Left cardiac atrium (tissue), 4 donors: ENCODE measurements at places on chromosomes 6 and 20.
A peak's percentile ranks its signal among the peaks of the same experiment; 100 is the strongest.

GRCh38 chr20:12023194-12023795, 105.6 kb downstream of the BTBD3 start:
- no peak for DNase-seq

- DNase-seq: no peak
These were observed 320.2 kb upstream of the CHD6 start for GRCh38 chr20:41938353-41938752.

DNA sequence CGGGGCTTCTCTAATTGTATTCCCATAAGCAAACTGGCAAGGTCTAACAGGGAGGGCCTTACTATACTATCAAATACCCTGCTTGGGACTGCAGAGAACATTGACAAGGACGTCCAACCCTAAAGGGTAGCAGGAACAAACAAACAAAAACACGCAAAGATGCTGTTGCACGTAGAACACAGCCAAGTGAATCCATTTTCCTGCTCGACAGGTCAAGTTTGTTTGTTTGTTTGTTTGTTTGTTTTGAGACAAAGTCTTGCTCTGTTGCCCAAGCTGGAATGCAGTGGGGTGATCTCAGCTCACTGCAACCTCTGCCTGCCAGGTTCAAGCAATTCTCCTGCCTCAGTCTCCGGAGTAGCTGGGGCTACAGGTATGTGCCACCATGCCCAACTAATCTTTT, 91.3 kb downstream of the ZMYND8 start:
- no peak for DNase-seq

DNA sequence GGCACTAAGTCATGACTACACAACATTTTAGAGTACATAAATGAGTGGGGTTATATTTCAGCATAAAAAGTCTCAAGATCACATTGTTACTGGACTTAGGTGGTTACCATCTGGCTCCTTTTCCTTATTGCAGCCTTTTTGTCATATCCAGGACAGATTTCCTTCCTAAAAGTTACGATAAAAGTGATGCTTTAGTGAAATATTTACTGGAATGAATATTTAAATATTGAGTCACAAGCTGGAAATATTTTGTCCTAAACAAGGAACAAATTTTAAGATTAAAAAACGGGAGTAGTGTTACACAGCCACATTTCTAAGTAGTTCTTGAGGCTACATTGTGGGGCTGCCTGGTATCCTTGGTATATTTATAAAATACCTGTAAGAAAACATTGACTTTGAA, 52.2 kb downstream of the CDC40 start:
- no peak for DNase-seq

DNA sequence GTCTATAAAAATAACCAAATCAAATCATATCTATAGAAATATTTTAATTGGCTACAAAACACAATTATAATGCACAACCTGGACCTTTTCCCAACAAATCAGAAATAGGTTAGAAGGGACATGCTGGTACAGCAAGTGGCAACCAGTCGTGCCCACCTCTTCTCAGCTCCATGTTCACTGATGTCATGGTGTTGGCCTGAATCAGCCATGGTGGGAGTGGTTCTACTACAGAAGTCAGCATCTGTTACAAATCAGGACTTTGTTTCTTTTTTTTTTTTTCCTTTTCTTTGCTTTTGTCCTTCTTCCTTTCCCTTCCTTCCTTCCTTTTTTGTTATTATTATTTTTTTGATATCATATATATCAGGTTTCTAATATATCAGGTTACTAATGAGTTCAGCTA, 91.2 kb downstream of the RALGAPA2 start:
- DNase-seq: no peak

DNA sequence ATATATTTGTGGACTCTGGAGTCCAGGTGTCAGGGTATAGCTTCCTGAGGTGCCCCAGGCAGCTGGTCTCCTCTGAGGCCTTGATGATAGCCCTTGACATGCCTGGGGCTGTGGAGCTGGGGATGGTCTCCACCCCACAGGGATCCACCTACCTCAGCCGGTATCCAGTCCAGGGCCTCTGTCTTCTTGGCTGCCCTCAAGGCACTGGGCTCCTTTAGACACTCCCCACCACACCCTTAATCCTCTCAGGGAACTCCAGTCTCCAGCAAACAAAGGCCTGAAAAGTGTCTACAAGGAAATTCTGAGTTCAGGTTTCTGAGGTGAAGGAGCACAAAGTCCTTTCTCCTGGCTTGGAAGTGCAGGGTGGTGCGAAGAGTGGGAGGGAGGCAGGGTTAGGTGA, 44.6 kb upstream of the DDR1 start:
- no peak for DNase-seq

- DNase-seq: peak; percentile 46
These were observed 5.0 kb downstream of the ANGPT4 start for GRCh38 chr20:910870-911770.

DNA sequence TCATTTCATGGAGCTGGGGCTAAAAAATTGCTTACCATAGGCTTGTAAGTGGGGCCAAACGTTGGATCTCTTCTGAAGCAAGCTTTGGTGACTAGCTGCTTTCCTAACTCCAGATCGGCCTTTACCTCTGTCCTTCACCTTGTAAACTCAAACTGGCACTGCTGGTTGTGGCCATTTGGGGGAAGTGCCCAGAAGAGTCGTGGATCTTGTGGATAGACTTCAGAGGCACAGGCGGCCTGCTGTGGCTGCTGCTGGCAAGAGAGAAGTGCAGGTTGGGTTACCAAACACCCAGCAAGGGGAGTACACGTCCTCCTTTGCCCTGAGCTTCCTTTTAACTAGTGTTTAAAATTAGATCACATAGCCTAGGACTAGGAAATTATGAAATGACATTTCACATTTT, 36.8 kb upstream of the KLHL31 start:
- no peak for DNase-seq

DNA sequence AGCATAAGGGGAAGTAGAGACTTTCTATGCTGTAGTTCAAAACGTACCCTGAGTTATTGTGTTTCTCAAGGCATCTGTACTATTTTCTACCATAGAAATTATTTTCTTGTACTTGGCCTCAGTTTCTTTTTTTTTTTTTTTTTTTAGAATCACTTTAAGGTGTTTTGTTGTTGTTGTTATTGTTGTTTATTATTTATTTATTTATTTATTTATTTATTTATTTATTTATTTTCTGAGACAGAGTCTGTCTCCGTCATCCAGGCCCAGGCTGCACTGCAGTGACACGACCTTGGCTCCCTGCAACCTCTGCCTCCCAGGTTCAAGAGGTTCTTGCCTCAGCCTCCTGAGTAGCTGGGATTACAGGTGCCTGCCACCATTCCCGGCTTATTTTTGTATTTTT, 179.1 kb downstream of the GRIK2 start:
- no peak for DNase-seq

DNA sequence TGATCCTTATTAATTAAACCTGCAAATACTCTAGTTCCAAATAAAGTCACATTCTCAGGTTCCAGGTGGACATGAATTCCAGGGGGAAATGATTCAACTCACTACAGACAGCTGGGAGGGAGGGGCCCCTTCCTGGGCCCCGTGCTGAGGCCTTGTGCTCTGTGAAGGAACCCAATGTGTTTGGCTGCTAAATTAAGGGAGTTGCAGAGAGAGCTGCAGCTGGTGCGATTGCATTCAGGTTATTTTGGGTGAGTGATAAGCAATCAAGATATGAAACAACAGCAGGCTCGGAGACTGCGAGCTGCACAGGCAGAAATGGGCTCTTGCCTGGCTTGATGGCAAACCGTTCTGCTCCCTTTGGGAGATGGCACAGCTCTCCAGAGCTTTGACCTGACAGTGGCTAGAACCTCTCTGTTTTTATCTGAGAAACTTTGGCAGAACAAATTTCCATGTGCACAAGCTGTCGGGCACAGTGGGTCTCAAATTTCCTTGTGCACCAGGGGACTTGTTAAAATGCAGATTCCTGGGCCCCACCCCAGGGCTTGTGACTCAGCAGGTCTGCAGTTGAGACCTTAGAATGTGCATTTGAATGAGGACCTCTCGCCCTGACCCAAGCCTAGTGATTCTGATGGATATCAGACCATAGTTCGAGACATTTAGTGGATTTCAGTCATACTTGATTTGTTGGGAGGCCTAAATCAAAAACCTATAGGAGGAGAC, 9.8 kb downstream of the MAPK13 start:
- DNase-seq: no peak

- DNase-seq: no peak
These were observed 157.5 kb upstream of the AHI1 start for GRCh38 chr6:135655055-135655454.

- DNase-seq: no peak
These were observed 34.7 kb upstream of the EZR start for GRCh38 chr6:158853880-158854213.

DNA sequence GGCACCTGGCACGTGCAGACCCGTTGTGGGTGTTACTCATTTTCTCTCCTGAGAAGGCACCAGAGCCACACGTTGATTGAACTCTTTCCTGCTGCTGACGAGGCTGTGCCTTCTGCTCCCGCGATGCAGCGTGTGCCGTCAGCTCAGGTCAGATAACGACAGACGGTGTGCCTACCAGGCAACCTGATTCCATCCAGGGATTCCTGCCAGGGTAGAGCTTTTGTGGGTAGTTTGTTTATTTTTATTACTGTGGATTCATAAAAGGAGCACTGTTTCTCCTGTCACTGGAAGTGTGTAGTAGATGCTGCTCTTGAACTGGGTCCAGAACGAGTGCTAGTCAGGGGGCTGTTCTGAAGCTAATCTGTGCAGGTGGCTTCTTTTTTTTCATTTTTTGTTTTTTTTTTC, 20.7 kb downstream of the PRPF6 start:
- DNase-seq: no peak

DNA sequence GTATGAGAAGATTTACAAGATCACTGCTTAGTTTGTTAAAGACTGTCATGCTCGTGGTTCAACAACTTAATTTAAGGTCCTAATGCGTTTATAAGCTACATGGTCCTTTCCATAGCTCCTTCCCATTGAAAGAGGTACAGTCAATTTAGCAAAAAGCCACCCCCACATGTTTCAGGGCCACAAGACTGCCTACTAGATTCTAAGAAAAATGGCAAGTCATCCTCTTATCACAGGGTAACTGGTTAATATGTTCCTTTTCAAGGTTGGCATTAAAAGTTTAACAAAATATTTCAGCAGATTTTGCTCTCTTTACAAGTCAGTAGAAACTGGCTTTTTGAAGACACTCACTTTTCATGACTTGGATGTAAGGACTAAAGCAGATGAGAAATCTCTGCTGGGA, 15.7 kb downstream of the GSTA3 start:
- no peak for DNase-seq

DNA sequence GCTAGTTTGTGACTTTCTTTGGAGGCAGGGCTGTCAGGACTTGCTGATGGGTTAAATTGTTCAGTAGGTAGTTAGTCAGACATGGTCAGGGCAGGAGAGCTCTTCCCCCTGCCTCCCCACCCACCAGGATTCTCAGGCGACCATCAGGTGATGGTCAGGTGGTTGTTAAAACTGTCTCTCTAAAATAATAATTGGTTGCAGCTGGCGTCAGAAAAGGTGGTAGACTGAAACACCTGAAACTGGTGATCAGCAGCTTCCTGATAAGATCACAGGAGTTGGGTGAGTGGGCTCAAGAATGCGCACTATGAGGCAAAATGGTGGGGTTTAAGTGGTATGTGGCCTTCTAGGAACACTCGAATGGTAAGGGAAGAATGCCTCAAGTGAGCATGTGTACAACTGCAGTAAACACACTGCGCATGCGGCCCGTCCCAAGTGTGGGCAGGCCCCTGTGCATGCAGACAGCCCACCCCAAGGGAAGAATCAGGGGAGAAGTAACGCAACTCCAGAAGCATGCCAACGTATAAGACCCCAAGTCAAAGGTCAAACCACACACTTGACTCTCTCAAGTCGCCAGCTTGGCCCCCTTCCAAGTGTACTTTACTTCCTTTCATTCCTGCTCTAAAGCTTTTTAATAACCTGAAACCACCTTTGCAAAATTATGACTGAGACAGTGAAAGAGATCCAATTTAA, 7.9 kb upstream of the BLCAP start:
- DNase-seq: no peak

DNA sequence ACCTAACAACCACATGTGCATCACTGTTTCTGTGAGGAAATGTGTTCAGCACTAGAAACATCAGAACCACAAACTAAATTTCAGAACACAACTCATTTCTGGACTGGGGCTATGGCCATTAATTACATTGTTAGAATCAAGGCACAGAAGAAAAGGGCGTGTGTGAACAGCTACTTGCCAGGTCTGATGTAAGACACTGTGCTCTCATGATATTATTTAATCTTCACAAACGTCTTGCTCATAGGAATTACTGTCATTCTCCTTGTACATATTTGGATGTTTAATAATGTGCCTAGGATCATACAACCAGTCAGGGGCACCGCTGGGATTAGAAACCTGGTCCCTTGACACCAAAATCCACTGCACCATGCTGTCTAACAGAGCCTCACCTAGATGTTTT, 14.8 kb downstream of the ADGRF1 start:
- no peak for DNase-seq

- no peak for DNase-seq
These were observed 677.4 kb upstream of the CITED2 start for GRCh38 chr6:140051521-140052512.

- DNase-seq: no peak
These were observed 150.3 kb downstream of the EYA2 start for GRCh38 chr20:47044938-47045337.

GRCh38 chr6:10626154-10626741, 68.2 kb downstream of the C6orf52 start:
- DNase-seq: no peak

DNA sequence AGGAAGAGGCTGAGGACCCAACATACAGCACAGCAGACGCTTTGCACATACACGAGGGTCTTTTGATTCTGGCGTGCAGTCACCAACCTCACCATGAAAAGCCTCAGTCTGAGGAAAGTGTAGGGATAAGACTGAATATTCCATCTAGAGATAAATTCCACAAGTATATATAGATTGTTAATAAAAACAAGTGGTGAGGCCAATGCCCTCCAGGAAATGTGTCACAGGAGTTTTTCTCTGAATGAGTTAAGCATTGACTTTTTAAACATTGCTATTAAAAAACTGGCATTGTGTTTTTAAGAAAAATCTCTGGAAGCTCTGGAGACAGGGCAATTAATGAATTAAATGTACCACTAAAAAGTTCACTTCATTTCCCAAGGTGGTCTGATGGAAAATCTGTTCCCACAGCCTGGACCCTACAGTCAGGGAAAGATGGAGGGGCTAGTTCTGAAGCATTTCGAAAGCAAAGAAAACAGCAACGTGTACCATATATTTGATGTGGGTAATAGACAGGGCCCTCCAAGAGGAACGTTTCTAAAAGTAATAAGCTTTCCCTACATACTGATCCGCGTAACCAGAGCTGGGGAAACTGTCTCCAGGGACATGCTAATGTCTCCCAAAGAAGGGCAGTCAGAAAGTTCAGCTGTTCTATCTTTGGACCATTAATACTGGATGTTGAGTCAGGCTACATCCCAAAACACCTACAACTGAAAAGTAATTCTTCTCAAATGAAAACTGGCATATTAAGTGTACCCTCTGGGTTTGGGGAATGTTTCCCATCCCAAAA, 301.1 kb downstream of the FOXC1 start:
- DNase-seq: no peak

- no peak for DNase-seq
These were observed 50.0 kb downstream of the TTI1 start for GRCh38 chr20:37983286-37983685.

DNA sequence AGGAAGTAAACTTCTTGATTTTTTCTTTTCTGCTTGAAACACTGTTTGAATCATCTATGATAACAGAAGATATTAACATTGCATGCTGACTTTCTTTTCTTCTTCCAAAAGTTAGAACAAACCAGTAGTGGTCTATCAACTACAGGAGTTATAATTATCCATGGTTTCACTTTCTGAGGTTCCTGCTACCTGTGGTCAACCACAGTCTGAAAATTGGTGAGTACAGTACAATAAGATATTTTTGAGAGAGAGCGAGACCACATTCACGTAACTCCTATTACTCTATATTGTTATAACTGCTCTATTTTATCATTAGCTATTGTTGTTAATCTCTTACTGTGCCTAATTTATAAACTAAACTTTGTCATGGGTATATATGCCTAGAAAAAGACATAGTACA, 86.1 kb downstream of the MAP7 start:
- no peak for DNase-seq
